ENCODE measurements at places on chromosomes 13 and 19. TPM values are rescaled to one million over a fixed set of nuclear protein-coding genes. Genes with fewer than 3 reads are reported as not detected.
A peak's percentile ranks its signal among the peaks of the same experiment; 100 is the strongest.

Gene BORA
- 2.7 TPM for total RNA-seq

Gene ZNF528
- total RNA-seq: 34.8 TPM

- H3K27me3 ChIP-seq: no peaks in the 10 kb centered on the region
- H3K27ac ChIP-seq: peak overlapping the region; percentile 56
- no peak overlapping the region for H3K4me3 ChIP-seq
- H3K4me1 ChIP-seq: peaks cover 5% of the 10 kb centered on the region
- DNase-seq: no peak
- no peaks in the 10 kb centered on the region for H3K36me3 ChIP-seq
Observed at GRCh38 chr19:7211191-7211951, 82.8 kb downstream of the INSR start.

GRCh38 chr19:32781280-32781679 is 61.7 kb downstream of the TDRD12 start:
- no peak for DNase-seq
- H3K36me3 ChIP-seq: no peaks in the 10 kb centered on the region
- H3K27me3 ChIP-seq: no peaks in the 10 kb centered on the region
- no peaks in the 10 kb centered on the region for H3K4me1 ChIP-seq
- H3K4me3 ChIP-seq: no peak overlapping the region

Data from tibial nerve (tissue), 4 donors.